ENCODE measurements at places on chromosomes 7 and 10. TPM values are rescaled to one million over a fixed set of nuclear protein-coding genes. Genes with fewer than 3 reads are reported as not detected.
A peak's percentile ranks its signal among the peaks of the same experiment; 100 is the strongest.

DNA sequence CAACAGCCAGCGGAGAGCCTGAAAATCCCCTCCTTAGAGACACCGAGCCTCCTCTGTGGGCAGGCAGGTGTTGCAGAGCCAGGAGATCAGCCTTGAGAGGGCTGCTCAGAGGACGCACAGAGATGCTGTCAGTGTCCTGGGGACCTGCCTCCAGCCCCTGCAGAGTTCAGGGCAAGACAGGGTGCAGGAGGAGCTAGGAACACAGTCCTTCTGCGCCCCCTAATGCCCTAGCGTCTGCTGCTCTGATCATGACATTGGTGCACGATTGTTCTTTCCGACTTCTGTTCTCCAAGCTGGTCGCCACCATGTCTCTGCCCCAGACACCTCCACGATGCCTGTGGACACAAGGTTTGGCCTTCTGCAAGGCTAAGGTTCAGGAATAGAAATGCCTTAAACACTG is 613.7 kb upstream of the MKI67 start:
- H3K4me1 ChIP-seq = no peaks in the 10 kb centered on the region
- H3K27me3 ChIP-seq = no peaks in the 10 kb centered on the region
- H3K4me3 ChIP-seq = no peak overlapping the region
- no peak overlapping the region for H3K27ac ChIP-seq
- no peaks in the 10 kb centered on the region for H3K36me3 ChIP-seq

DNA sequence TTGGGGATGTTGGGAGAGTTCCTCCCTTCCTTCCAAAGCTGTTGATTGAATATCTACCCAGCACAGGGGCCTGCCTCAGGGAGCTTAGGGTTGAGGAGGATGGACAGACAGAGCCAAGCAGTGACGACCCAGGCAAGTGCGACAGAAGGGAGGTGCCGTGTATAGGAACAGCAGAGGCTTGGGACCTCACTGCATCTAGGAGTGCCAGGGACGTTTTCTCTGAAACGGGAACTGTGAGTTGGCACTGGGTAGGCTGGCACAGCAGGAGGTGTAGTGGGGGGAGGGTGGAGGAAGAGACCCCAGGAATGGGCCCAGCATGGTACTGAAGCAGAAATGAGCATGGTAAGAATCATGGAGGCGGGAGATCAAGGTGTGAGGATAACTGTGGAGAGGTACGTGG is 55.3 kb upstream of the MGMT start:
- no peaks in the 10 kb centered on the region for H3K27me3 ChIP-seq
- H3K27ac ChIP-seq = no peak overlapping the region
- no peaks in the 10 kb centered on the region for H3K36me3 ChIP-seq
- no peak overlapping the region for H3K4me3 ChIP-seq
- no peak for DNase-seq
- no peaks in the 10 kb centered on the region for H3K4me1 ChIP-seq

ENKUR gene
- 0.17 TPM for total RNA-seq

STK31 gene
- total RNA-seq = 0.19 TPM

GRCh38 chr7:130281260-130281659 is 11.7 kb upstream of the CPA4 start:
- H3K4me1 ChIP-seq = no peaks in the 10 kb centered on the region
- H3K4me3 ChIP-seq = no peak overlapping the region
- H3K27me3 ChIP-seq = no peaks in the 10 kb centered on the region
- DNase-seq = no peak

DNA sequence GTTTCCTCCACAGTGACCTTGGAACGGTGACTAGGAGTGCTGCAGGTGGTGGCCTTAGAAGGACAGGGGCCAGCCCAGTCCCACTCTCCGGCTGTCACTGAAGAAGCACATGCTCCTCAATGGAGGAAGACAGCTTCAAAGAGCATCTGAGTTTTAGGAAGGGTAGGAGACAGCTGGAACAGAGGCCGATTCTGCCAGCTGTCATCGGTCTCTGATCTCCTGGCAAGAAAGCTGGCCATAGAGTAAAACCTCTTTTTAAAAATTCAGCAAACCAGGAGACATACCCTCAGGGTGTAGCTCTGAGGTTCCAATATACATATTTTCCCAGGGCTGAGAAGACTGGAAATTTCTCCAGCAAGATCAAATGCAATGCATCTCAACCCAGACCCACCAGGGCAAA is 55.9 kb downstream of the KCNMA1 start:
- no peak overlapping the region for H3K27ac ChIP-seq
- no peaks in the 10 kb centered on the region for H3K36me3 ChIP-seq
- H3K4me3 ChIP-seq = no peak overlapping the region
- no peak for DNase-seq
- peaks cover 41% of the 10 kb centered on the region for H3K4me1 ChIP-seq
- H3K27me3 ChIP-seq = no peaks in the 10 kb centered on the region

PRLHR gene
- 2.1 TPM for total RNA-seq

DNA sequence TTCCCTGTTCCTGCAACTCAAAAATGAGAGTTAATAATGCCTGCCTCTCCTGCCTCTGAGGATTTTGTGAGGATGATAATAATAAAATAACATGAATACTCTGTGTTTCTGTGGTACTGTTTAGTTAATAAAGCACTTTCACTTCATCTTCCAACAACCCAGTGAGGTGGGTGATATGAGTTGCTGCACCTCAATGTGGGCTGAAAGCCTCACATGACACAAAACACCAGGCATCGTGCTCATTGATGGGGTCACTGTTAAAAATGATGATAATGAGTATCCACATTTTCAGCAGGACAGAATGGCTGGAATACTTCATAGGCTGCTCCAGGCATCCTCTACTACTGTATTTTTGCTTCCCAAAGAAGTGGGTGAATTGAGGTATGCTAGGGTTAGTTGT is 222.8 kb upstream of the NRP1 start:
- H3K27ac ChIP-seq = no peak overlapping the region
- H3K4me1 ChIP-seq = peaks cover 10% of the 10 kb centered on the region
- DNase-seq = no peak
- H3K36me3 ChIP-seq = no peaks in the 10 kb centered on the region

DNA sequence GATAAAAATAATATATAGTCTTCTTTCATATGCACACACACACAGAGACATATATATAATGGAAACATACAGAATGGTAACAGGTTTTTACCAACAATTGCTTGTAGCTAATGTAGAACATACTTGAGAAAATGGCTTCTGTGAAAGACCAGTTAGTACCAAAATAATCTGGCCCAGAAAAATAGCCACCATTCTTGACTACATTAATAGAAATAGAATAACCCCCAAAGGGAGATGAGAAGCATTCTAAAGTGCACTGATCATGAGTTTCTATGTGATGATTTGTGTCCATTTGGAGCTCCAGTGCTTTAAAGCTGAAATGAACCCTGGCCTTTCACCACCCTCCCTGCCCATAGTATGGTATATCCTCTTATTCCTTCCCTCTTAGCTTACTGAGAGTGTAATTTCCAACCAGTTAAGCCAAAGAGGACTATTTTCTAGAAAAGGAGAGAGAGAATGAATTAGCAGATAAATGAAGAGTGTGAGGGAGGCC is 22.9 kb upstream of the IFIT2 start:
- no peak for DNase-seq
- H3K36me3 ChIP-seq = no peaks in the 10 kb centered on the region
- peak overlapping the region; percentile 79 for H3K27ac ChIP-seq
- no peak overlapping the region for H3K4me3 ChIP-seq
- peaks cover 55% of the 10 kb centered on the region for H3K4me1 ChIP-seq

SIRT1 gene
- total RNA-seq = 28.3 TPM

DNA sequence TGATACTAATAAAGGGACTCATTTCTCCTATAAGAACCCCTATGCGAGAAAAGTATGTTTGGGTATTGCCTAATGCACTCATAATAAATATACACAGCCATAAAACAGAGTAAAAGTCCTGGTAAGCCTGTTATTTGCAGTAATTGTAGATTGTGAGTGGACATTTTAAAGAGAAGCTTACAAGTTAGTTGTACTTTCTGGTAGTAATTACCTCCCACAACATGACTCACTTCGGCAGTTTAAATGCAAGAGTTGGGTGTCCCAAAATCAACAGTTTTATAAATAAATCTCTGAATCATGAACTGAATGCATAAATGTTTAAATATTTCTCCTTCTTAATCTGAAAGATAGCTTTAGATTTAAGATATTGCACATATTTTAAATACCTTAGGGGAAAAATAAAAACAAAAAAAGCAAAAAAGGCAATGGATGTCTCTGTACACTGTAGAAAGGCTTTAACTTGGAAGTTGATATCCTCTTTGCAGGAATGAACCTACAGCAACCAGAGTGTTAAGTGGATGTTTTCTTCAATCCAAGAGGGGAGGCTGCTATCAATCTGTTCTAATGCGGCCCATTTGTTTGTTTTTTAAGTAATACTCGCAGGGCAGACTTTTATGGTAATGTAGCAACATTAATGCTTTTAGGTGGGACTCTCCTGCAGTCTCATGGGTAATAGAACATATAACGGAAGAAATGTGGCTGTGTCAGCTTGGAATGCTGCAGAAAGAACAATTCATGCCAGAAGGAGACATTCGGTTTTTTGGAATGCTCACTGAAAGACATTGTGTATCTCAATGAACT is 57.3 kb upstream of the ZEB1 start:
- no peaks in the 10 kb centered on the region for H3K27me3 ChIP-seq
- H3K27ac ChIP-seq = no peak overlapping the region
- no peak overlapping the region for H3K4me3 ChIP-seq
- H3K4me1 ChIP-seq = peaks cover 21% of the 10 kb centered on the region

DCLRE1C gene
- 12.5 TPM for total RNA-seq

NUTM2A gene
- 3.5 TPM for total RNA-seq

- no peaks in the 10 kb centered on the region for H3K27me3 ChIP-seq
- no peak overlapping the region for H3K27ac ChIP-seq
These were observed 10.1 kb downstream of the PON2 start for GRCh38 chr7:95424716-95425115.

GRCh38 chr7:134318443-134318842 is 1.7 kb upstream of the SLC35B4 start:
- H3K4me1 ChIP-seq = peaks cover 5% of the 10 kb centered on the region
- H3K27ac ChIP-seq = no peak overlapping the region
- H3K27me3 ChIP-seq = no peaks in the 10 kb centered on the region
- no peak for DNase-seq

DNA sequence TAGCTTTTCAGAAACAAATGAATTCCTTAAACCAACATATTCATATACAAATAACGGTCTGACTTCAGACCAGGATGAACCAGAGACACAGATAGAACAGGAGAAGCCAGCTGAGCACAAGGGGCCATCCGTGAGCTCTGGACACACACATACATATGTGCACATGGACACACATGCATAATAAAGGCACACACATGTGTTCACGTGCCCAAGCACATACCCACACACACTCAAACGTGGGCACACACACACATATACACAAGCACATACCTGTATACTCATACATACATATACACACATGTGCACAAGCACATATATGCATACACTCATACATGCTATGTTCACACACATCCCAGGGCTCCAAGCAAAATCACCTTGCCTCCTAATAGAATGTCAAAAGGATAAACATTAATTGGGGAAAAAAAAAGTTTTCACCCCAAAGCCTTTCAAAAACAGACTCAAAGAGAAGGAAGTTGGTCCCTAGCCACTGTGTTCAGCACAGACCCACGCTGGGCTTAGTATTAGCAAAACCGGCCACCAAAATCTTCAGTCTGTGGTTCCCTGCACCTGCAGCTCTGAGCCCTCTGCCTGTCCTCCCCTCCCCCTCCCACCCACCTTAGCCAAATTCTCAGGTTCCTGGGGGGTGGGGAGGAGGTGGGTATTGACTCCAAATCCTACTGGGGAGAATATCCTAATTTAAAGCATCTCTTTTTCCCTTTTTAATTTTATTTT is 100.4 kb upstream of the MACROH2A2 start:
- no peaks in the 10 kb centered on the region for H3K36me3 ChIP-seq
- no peak overlapping the region for H3K27ac ChIP-seq
- H3K27me3 ChIP-seq = no peaks in the 10 kb centered on the region
- no peak for DNase-seq
- no peaks in the 10 kb centered on the region for H3K4me1 ChIP-seq
- H3K4me3 ChIP-seq = no peak overlapping the region

CALN1 gene
- under 0.01 TPM for total RNA-seq

DNA sequence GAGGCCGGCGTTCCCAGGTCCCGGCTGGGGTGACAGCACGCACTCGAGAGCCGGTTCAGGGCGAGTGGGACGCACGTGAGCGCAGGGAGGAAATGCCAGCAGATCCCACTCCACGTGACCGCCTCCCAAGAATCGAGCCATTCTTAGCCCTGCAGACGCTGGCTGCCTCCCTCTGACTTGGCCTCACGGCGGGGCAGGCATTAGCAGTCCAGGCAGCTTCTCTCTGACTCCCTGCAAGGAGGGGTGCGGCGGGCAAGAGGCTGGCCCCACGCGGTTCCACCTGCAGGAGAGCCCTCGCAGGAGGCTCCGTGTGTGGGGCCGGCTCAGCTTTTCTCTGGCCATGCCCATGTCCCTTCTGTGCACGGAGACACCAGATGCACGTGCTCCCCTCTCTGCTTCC is 10.1 kb downstream of the GPR146 start:
- peaks cover 78% of the 10 kb centered on the region for H3K4me1 ChIP-seq
- no peaks in the 10 kb centered on the region for H3K27me3 ChIP-seq
- peak overlapping the region; percentile 45 for H3K4me3 ChIP-seq

- no peaks in the 10 kb centered on the region for H3K27me3 ChIP-seq
- peaks cover 5% of the 10 kb centered on the region for H3K36me3 ChIP-seq
- H3K4me1 ChIP-seq = peaks cover 26% of the 10 kb centered on the region
- no peak overlapping the region for H3K27ac ChIP-seq
These were observed 97.1 kb downstream of the NKX6-2 start for GRCh38 chr10:132688580-132689420.

DNA sequence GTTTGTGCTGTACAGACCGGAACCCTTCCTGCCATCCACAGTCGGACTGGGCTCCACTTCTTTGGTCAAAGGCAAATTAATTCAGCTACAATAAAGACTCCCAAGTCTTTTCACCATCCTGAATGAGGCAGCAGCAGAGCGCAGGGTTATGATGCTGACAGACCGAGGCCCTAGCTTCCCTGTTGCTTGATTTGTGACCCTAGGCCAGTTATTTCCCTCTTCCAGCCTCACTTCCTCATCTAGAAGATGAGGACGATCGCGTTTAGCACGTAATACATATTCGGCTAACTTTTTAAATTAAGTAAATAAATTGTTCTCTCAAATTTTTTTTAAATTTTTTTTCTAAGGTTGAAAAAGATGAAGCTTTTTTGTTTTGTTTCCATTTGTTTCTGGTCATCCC is 18.1 kb downstream of the ADRB1 start:
- H3K27ac ChIP-seq = no peak overlapping the region
- H3K4me1 ChIP-seq = peaks cover 30% of the 10 kb centered on the region
- no peak for DNase-seq
- no peaks in the 10 kb centered on the region for H3K27me3 ChIP-seq
- no peaks in the 10 kb centered on the region for H3K36me3 ChIP-seq
- no peak overlapping the region for H3K4me3 ChIP-seq

DNA sequence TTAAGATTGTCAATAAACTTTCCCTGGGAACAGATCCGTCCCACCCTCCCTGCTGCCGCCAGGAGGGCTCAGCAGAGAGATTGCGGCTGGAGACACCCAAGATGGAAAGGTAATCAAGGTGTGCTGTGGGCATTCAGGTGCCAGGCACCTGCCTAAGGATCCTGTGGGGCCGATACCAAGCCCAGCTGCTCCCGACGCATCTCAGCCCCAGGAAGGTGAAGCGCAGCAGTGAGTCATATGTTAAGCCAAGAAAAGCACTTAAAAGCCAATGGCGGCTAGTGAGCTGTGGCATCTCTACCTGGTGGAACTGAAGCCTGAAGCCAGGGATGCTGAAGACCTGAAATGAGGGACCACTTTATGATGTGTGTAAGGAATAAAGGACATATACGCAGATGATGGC is 6.1 kb downstream of the WDR86 start:
- H3K27me3 ChIP-seq = peaks cover 33% of the 10 kb centered on the region
- peak overlapping the region; percentile 37 for H3K27ac ChIP-seq
- H3K4me1 ChIP-seq = peaks cover 9% of the 10 kb centered on the region
- H3K36me3 ChIP-seq = no peaks in the 10 kb centered on the region

MCM10 gene
- 0.32 TPM for total RNA-seq

All from esophagus muscularis mucosa (tissue), 4 donors.